ENCODE measurements at places on chromosomes 1 and 21.

- no peak for DNase-seq
Observed at GRCh38 chr1:151942882-151943281, 33.6 kb upstream of the THEM4 start.

DNA sequence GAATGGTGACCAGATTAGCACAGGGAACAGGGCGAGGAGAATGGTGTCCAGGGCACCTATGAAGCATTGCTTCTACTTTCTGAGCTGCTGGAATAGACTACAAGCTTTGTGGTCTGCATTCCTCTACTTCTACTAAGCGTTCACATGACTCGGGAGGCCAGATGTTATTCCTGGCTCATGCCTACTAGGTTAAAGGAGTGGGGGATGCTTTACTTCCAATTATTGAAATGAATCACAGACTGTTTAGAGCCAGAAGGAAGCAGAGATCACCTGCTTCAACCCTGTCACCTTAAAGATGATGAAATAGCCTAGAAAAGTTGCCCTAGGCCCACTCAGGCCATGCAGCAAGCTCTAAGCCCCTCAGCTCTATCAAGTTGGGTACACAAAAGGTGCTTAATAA lies 633.5 kb downstream of the KIF26B start:
- DNase-seq: peak; percentile 94

DNA sequence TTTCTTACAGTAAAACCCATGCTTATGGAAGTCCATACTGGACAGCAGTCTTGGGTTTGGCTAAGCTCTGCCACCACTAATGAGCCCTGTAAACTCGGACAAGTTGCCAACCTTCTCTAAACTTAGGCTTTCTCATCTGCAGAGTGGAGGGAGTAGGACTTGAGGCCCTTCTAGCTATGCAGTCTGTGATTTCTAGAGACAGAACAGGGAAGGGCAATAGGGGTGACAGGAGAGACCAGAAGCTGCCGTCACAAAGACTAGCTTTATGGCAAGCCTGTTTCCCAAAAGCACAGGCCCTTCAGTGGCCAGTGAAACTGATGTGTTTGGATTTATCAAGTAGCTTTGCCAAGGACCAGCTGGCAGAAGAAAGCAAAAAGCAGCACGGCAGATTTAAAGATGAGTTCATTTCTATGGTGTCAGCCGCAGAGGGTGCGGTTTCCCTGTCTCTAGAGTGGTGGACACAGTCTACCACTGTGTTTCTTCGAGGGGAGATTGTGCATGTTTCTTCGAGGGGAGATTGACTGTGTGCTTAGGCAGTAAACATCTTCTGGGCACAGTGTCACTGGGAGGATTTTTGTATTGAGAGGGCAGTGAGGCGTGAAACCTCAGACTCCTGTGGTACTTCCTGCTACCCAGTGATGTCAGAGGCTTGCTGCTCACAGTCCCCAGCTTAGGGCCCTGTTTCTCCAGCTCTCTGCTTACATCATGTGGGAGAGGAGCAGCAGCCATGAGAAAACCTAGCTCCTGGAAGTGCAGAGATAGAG lies 119.0 kb downstream of the ROR1 start:
- peak; percentile 97 for DNase-seq

DNA sequence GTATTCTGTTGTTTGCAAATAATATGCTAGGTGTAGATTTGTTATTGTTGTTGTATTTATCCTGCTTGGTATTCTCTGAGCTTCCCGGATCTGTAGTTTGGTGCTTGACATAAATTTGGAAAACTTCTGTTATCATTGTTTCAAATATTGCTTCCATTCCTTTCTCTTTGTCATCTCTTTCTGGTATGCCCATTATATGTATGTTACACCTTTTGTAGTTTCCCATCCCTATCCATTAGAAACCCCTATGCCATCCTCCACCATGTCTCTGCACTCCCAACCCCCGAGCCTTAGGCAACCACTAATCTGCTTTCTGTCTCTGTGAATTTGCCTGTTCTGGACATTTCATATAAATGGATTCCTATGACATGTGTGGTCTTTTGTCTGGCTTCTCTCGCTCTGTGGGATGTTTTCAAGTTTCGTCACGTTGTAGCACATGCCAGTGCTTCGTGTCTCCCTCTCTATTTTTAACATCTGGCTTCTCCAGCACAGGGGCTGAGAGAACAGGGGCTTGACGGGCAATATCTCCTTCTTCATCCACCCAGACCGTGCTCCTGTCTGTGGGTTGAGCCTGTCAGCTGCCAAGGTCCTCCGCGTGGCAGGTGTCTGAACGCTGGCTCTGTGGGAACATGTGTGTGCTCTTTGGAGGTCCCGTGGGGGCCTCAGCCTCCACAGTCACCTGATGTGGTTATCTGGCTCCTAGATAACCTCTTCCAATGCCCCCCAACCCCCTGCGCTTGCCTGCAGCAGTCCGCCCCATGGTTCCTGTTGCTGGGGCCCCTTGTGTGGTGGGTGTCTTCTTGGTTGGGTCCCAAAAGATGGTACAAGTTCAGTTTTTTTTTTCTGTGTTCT lies 32.8 kb upstream of the MAN1C1 start:
- no peak for DNase-seq

DNA sequence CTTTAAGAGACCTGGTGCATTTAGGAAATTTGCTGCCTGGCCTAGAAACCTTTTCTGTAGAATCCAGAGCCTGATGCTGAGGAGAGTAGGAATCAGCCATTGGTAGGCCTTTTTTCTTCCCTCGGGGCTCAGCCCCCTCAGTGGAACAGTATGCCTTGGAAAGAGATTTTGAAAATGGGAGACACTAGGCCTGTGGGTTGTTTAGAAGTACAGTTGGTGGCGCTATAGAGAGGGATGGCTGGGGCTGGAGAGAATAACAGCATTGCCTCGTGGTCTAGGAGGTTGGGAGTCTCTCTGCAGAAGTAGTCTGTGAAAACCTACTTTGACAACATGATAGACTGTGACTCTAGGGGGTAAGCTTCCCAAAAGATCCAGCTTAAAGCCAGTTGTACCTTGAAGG lies 8.2 kb downstream of the KIF2C start:
- DNase-seq: no peak

DNA sequence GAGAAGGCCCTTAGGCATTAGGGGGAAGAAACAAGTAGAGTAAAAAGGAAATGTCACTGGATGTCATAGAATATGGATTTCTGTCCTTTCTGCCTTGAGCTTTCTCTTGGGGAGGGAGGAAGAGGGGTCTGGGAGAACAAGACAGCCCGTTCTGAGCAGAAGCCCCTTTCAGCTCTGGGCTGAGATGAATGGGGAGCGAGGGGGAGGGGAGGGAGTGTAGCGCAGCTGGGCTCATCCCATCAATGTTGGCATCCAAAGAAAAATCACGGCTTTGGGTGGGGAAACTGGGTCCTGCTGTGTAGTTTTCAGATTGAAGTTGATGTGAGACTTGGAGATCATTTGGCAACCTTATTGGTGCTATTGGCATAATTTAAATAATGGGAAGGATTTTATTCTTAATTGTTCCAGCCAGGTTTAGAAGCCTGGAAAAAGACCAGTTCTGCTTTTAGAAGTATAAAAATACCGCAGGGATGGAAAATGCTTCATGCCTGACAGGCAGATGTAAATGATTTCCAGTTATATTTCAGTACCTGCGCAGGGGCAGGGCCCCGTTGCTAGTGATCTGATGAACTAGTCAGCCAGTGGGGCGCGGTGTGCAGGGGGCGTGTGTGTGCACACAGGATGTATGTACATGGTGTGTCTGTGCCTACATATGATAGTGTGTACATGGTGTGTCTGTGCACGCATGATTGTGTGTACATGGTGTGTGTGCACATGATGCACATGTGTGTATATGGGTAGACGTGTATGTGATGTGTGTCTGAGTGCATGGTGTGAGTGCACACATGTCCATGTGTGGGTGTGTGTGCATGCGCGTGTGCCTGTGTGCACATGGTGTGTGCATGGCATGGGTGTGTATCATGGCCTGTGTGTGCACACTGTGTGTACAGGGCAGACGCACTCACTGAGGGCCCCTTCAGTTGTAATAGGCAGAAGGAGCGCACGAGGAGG lies 36.0 kb downstream of the ABCG1 start:
- DNase-seq: no peak
